ENCODE measurements at places on chromosomes 1 and 21.

DNA sequence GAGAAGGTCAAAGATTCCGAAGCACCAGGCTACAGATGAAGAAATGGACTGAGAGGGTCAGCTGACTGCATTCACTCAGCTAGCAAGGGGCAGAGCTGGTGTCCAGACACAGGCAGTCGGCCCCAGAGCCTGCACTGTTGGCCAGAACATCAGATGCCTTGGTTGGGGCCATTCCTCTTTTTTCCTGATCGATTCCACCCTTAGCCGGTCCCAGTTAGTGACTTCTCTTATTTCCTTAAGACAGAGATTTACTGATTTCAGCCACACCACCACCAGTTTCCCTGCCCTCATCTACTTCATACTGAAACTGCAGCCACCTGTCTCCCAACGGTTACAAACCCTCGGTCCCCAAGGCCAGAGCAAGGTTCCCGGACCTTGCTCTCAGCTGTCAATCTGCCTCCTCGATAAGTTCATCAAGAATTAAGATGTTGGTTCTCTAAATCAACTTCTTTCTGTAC lies 11.5 kb downstream of the CD58 start:
- H3K27me3 ChIP-seq = no peaks in the 10 kb centered on the region
- no peak overlapping the region for H3K4me3 ChIP-seq
- H3K36me3 ChIP-seq = no peaks in the 10 kb centered on the region
- DNase-seq = no peak
- H3K27ac ChIP-seq = no peak overlapping the region
- H3K4me1 ChIP-seq = no peaks in the 10 kb centered on the region

DNA sequence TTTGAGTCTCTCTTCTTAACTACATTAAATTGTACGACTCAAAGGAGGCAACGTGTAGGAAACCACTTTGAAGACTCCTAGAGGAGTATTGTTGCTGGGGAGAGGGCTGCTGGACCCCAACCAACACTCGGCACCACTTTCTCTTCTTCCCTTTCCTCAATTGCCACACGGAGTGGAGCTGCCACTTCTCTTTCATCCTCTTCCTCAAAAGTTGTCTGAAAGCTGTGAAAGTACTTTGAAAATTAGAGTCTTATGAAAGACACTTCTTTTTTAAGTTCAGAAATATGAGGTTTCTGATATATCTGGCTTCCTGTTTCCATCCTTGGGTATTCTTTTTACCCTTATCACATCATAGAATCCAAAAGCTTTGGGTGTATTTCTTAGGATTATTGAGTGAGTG lies 59.5 kb downstream of the MRPS6 start:
- H3K27ac ChIP-seq = no peak overlapping the region
- H3K36me3 ChIP-seq = no peaks in the 10 kb centered on the region

DNA sequence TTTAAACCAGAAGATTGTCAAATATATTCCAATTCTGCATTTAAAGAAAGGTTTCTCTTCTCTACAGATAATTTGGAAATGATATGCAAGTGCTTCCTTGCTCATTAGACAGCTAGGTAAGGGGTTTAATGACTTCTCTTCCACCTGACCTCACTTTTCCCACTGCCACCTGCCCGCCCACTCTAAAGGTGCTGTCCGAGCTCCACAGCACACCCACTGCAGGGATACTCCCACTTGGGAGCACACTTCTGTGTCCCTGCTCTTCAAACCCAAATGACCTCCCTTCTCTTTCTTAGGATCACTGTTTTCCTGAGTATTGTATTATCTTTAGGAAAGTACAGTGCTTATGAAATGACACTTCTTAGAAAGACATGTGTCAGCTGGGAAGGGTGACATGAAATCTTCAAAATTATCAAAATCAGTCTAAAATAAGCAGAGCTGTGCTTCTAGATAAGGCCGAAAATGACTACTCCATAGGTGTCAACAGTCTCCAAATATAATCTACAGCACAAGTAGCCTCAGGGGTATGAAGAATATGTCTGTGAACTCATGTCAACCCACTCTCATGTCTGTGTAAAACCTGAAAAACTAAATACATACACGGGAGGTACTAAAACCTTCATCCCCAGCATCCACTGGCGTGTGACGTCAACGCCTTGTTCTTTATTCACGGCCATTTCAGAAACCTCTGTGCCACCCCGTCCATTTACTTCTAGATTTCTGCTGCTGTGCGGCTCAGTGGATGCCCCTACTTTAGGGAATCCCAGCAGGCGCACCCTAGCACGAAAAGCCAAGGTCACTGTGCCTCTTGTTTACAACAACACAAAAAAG lies 71.0 kb downstream of the SLC45A1 start:
- H3K27ac ChIP-seq = no peak overlapping the region
- H3K4me1 ChIP-seq = peaks cover 57% of the 10 kb centered on the region
- no peaks in the 10 kb centered on the region for H3K27me3 ChIP-seq
- H3K4me3 ChIP-seq = no peak overlapping the region
- no peak for DNase-seq

DNA sequence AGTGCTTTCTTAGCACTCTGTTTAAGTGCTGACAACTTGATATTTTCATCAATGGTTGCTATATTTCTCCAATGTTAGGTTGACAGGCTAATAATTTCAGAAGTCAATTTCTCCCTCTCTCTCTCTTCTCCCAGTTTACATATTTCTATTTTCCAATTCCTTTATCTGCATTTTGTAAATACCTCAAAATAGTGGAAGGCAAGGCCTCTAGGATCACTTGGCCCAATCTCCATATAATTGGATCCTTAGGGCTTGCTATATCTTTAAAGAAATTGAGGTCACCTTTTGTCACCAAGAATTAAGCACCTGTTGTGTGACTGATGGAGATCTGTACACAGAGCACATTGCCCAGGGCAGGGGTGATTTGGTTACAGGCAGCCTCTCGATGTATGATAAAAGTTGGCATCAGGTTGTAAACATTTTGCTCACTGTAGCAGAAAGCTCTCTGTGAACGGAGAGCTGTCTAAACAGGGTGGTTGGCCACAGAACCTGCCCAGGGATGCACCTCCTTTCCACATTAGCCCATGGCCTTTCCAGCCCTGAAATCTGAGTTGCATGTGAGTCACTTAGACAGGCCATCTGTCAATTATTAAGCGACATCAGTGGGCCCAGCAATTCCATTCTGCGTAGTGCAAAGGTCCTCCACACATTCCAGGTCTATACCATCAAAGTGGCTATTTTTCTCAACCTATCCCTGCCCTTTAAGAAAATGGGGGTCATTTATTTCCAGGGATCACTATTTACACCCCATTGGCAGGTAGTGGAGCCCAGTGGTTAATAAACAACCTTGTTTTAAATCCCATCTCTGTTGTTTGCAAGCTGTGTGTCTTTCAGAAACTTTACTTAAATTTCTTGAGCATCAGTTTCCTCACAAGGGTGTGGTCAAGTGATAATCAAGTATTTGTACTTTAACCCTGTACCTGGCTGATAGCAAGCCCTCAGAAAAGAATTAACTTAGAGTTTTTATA lies 29.1 kb upstream of the IRF2BP2 start:
- no peak overlapping the region for H3K27ac ChIP-seq
- no peak overlapping the region for H3K4me3 ChIP-seq
- H3K36me3 ChIP-seq = no peaks in the 10 kb centered on the region
- no peaks in the 10 kb centered on the region for H3K27me3 ChIP-seq
- H3K4me1 ChIP-seq = no peaks in the 10 kb centered on the region

GRCh38 chr1:30868833-30869435 lies 39.6 kb downstream of the SDC3 start:
- no peaks in the 10 kb centered on the region for H3K4me1 ChIP-seq
- no peaks in the 10 kb centered on the region for H3K27me3 ChIP-seq
- no peak for DNase-seq
- peaks cover 21% of the 10 kb centered on the region for H3K36me3 ChIP-seq
- no peak overlapping the region for H3K27ac ChIP-seq

DNA sequence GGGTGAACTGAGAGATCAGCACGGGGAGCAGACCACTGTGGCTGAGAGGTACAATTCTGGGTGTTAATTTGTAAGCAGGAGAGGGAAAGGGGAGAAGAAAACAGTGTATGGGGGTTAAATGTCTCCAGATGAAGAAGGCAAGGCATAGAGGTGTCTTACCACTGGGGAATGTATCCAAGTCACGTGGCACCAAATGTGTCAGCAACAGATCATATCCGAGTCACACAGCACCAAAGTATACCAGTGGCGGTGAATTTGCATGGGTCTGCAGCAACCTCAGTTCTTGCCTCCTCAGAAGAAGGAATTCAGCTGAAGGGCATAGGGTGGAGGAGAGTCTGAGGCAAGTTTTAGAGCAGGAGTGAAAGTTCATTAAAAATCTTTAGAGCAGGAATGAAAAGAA lies 21.2 kb upstream of the SYCP1 start:
- no peaks in the 10 kb centered on the region for H3K4me1 ChIP-seq
- no peaks in the 10 kb centered on the region for H3K36me3 ChIP-seq
- no peaks in the 10 kb centered on the region for H3K27me3 ChIP-seq
- DNase-seq = no peak
- H3K27ac ChIP-seq = no peak overlapping the region
- no peak overlapping the region for H3K4me3 ChIP-seq

DNA sequence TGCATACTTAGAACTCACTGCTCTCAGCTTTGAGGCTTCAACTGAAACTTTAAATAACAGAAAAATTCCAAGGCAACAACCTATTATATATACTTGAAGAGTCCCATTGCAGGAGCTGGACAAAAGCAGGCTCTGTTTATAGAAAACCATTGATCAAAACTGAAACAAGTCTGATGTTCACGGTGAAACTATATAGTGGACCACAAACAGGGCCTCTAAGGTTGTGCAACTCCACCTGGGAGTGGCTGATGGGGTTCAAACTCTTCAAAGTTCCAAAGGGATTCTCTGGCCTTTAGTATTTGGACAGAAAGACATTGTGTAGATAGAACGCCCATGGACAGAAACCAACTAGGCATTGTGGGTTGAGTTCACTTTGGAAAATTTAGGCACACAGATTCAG lies 140.3 kb downstream of the ZC3H11B start:
- H3K27ac ChIP-seq = no peak overlapping the region
- H3K4me3 ChIP-seq = no peak overlapping the region
- DNase-seq = no peak
- H3K4me1 ChIP-seq = no peaks in the 10 kb centered on the region

DNA sequence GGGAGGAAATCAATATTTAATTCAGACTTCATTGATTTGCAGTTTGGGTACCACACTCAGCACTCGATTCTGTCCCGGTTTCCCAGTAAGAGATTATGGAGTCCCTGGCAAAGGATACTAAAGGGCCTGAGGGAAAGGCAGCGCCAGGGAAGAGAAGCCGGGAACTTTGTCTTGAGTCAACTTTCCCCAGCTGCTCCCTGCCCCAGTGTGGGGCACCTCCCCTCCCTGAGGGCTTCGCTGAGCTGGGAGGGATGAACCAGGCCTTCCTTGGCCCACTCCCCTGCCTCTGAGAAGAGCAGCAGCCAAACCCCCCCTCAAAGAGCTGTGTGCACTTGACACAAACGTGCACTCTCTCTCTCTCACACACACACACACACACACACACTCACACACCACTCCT lies 32.6 kb downstream of the OPTC start:
- no peak overlapping the region for H3K27ac ChIP-seq
- no peaks in the 10 kb centered on the region for H3K27me3 ChIP-seq
- H3K4me1 ChIP-seq = peaks cover 16% of the 10 kb centered on the region
- no peaks in the 10 kb centered on the region for H3K36me3 ChIP-seq

DNA sequence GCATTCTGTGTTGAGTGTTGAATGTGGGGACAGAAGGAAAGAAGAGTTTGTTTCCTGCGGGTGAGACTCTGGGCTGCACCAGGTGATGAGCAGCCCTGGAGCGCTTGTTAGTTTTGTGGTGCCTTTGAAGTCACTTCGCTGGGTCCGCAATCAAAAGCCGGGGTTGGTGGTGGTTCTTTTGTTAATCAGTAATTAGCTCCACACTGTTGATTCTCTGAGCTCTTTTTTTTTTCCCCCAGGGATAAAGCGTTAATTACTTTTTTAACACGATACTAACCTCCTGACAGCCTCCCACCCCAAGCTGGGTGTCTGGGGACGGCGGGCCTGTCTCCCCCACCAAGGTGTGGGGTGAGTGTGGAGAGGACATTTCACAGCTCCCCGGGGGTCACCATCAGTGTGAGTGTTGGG lies 56.6 kb downstream of the AGPAT3 start:
- H3K4me3 ChIP-seq = no peak overlapping the region
- no peak for DNase-seq
- peaks cover 51% of the 10 kb centered on the region for H3K4me1 ChIP-seq

DNA sequence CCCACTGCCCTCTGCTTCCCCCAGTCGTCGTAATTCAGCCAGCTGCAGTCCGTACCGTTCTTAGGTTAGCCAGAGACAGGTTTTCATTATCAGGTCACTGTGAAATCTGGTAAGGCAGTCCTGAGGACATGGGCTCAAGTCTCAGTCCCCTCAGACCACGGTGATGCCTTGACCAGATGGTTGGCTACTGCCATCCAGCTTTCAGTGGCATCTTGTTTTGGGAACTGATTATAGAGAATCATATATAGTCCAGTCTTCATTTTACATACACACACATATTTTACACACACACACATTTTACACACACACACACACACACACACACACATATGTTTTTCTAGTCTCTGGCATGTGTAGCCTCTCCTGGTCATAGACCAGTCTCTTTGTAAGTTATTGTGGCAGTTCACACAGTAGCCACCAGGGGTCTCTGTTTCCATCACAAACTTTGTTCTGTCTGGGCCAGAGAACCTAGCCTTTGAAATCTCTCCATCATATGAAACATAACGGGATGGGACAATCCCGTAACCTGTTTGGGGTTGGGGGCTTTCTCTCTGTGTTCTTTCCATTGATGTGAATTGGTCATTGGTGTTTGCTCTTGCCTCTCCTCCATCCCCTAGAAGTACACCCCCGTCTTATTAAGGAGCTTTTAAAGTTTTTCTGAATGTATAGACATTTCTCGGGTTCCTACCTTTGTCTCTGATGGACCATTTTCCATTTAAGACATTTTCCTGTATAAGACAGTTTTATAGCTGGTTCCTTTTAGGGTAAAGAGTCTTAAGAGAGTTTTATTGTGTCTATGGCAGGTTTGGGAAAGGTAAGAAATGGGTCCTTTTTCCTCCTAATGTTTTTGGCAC lies 8.4 kb upstream of the IKBKE start:
- H3K36me3 ChIP-seq = peaks cover 8% of the 10 kb centered on the region
- DNase-seq = no peak
- peaks cover 1% of the 10 kb centered on the region for H3K4me1 ChIP-seq
- H3K27me3 ChIP-seq = no peaks in the 10 kb centered on the region
- no peak overlapping the region for H3K4me3 ChIP-seq

DNA sequence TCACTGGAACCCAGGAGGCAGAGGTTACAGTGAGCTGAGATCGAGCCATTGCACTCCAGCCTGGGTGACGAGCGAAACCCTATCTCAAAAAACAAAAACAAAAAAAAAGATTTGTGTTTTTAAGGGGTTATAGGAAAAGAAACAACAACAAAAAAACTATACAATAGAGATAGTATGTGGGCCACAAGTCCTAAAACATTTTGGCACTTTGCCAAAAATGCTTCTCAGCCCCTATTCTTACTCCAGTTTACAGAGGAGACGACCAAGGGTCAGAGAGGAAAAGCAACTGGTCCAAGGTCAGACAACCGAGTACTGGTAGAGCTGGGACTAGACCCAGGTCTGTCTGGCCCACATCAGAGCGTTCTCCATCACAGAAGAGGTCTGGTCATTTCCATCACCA lies 3.0 kb downstream of the FBXO44 start:
- H3K4me3 ChIP-seq = no peak overlapping the region
- peaks cover 18% of the 10 kb centered on the region for H3K4me1 ChIP-seq
- no peak for DNase-seq
- no peak overlapping the region for H3K27ac ChIP-seq
- H3K36me3 ChIP-seq = peaks cover 3% of the 10 kb centered on the region
- peaks cover 6% of the 10 kb centered on the region for H3K27me3 ChIP-seq
